Astrocyte (in vitro differentiated cells and primary cell): ENCODE measurements at places on chromosomes 2 and 18.
A peak's percentile ranks its signal among the peaks of the same experiment; 100 is the strongest.

- no peaks in the 10 kb centered on the region for H3K36me3 ChIP-seq
- no peak for DNase-seq
- peaks cover 4% of the 10 kb centered on the region for H3K27me3 ChIP-seq
- H3K27ac ChIP-seq: no peak overlapping the region
- no peak overlapping the region for H3K4me3 ChIP-seq
Measured at GRCh38 chr2:230925443-230925878, 419 bp upstream of the GPR55 start.

DNA sequence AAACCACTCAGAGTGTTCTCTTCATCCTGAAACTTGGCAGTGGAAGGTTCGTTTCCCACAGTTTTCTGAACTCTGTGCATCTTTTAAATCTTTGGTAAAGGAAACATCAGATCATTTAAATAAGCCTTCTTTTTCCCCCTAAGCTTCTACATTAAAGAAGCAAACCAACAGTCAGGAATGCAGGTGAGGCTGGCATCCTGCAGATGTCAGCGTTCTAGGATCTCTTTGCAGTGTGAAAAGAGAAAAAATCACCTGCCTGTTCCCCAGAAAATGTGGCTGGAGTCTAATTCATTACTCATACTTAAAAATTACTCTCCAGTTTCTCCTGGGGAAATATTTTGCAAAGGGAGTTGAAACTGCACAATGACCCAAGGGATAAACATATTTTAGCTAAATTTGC lies 64.5 kb upstream of the ZCCHC2 start:
- no peak overlapping the region for H3K27ac ChIP-seq
- no peaks in the 10 kb centered on the region for H3K36me3 ChIP-seq
- H3K4me3 ChIP-seq: no peak overlapping the region
- DNase-seq: no peak

- no peaks in the 10 kb centered on the region for H3K27me3 ChIP-seq
- H3K4me1 ChIP-seq: peaks cover 11% of the 10 kb centered on the region
- DNase-seq: no peak
- no peak overlapping the region for H3K4me3 ChIP-seq
- H3K27ac ChIP-seq: no peak overlapping the region
- no peaks in the 10 kb centered on the region for H3K36me3 ChIP-seq
Measured at GRCh38 chr2:101310834-101311695, 2.6 kb upstream of the RNF149 start.

DNA sequence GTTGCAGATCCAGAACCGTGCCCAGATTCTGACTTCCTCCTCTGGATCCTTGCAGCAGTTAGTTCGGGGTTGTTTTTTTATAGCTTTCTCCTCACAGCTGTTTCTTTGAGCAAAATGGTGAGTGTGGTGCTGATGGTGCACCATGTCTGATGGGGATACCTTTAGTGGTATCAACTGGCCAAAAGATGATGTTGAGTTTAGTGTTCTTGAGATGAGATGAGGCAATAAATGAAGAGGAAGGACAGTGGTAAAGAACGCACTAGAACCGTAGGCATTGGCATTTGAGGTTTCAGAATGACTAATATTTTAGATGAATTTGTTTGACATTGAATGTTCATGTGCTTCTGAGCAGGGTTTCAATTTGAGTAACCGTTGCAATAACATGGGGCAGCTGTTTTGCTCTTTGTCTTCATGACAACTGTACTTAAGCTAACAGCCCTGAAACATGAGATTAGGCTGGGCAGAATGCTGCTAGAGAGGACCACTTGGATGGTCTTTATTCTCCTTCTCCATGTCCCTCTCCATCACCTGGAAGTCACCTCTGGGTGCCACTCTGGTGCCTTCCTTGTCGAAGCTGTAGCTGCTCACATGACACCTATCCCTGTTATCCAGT lies 3.9 kb downstream of the CTLA4 start:
- no peak for DNase-seq
- H3K4me3 ChIP-seq: no peak overlapping the region
- no peak overlapping the region for H3K27ac ChIP-seq
- H3K4me1 ChIP-seq: no peaks in the 10 kb centered on the region
- peaks cover 9% of the 10 kb centered on the region for H3K27me3 ChIP-seq

- no peaks in the 10 kb centered on the region for H3K4me1 ChIP-seq
- H3K36me3 ChIP-seq: no peaks in the 10 kb centered on the region
- peak; percentile 52 for DNase-seq
- no peak overlapping the region for H3K4me3 ChIP-seq
- H3K27ac ChIP-seq: no peak overlapping the region
- no peaks in the 10 kb centered on the region for H3K27me3 ChIP-seq
Measured at GRCh38 chr2:17387591-17387990, 130.6 kb downstream of the RAD51AP2 start.

DNA sequence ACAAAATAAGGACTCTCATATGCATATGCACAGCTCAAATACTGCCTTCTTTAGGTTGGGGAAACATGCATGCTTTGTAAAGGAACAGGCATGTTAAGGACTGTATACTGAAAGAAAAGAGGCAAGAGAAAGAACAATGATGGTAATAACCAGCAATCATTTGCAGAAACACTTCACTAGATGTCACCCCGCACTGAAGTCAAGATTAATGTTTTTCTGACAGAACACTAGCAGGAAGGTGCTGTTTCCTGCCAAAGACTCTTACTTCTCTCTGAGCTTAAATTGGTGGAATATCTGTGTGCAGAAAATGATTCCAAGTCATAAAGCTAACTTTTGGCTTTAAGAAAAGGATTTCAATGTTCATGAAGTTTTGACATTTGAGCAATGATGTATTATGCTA lies 19.3 kb upstream of the CSRNP3 start:
- DNase-seq: no peak
- H3K27ac ChIP-seq: no peak overlapping the region
- no peaks in the 10 kb centered on the region for H3K4me1 ChIP-seq
- H3K27me3 ChIP-seq: no peaks in the 10 kb centered on the region

DNA sequence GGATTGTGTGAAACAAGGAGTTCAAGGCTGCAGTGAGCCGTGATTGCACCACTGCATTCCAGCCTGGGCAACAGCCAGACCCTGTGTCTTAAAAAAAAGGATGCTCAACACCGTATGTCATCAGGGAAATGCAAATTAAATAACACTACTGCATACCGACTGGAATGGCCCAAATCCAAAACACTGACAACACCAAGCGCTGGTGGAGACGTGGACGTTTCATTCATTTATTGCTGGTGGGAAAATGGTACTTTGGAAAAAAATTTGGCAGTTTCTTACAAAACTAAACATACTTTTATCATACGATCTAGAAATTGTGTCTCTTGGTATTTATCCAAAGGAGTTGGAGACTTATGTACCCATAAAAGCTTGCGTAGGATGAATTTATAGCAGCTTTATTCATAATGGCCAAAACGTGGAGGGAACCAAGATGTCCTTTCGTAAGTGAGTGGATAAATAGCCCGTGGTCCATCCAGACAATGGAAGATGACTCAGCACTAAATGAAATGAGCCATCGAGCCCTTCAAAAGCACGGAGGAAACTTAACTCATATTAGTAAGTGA lies 24.2 kb downstream of the NEU4 start:
- no peak overlapping the region for H3K4me3 ChIP-seq
- H3K4me1 ChIP-seq: no peaks in the 10 kb centered on the region
- peak; percentile 68 for DNase-seq
- H3K27me3 ChIP-seq: peaks cover 24% of the 10 kb centered on the region
- no peak overlapping the region for H3K27ac ChIP-seq
- H3K36me3 ChIP-seq: no peaks in the 10 kb centered on the region

DNA sequence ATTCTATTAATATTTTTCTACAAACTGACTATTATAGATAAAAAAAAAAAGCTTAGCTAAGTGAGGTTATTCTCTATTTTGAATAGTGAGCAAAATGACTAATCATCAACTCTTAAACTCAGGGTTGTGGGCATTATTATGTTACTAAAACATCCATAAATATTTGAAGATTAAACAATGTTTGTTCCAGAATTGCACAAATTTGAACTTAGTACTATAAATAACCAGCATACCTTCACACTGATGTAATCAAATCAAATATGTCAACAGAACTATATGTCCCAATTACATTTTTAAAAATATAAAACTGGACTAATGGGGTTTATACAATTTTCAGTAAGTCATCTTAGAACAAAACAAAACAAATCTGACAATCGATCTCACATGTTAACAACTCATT lies 800.9 kb downstream of the LRP1B start:
- H3K27ac ChIP-seq: no peak overlapping the region
- no peak overlapping the region for H3K4me3 ChIP-seq
- peak; percentile 28 for DNase-seq
- no peaks in the 10 kb centered on the region for H3K36me3 ChIP-seq
- H3K4me1 ChIP-seq: peaks cover 6% of the 10 kb centered on the region

- H3K27me3 ChIP-seq: no peaks in the 10 kb centered on the region
- no peaks in the 10 kb centered on the region for H3K4me1 ChIP-seq
- no peak overlapping the region for H3K27ac ChIP-seq
- no peak overlapping the region for H3K4me3 ChIP-seq
- no peaks in the 10 kb centered on the region for H3K36me3 ChIP-seq
- DNase-seq: no peak
Measured at GRCh38 chr2:11915650-11916049, 169.2 kb downstream of the LPIN1 start.

DNA sequence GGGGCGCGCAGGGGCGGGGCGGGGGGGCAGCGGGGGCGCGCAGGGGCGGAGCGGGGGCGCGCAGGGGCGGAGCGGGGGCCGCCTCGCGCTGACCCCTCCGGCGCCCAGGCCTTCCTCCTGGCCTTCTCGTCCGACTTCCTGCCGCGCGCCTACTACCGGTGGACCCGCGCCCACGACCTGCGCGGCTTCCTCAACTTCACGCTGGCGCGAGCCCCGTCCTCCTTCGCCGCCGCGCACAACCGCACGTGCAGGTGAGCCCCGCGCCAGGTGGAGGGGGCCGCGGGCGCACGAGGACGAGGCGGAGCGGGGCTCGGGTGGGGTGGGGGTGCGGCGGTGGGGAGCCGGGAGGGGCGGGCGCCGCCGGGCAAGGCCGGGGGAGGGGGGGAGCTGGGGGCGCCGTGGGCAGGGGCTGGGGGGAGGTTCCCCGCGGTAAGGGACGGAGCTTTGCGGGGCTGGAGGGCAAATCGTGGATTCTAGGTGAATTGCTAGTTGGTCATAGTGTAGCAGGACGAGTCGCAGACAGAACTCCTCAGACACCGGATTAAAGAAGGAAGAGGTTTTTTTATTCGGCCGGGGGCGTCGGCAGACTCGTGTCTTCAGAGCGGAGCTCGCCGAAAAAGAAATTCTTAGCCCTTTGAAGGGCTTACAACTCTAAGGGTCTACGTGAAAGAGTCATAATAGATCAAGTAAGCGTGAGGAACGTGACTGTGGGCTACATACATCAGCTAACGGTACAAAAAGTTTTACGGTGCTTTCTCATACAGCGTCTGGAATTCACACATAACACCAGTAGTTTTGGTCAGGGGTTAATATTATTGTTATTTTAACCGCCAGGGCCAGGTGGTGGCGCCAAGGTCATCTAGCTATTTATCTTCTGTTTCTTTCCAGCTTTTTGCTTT lies 29.9 kb downstream of the ANO7 start:
- no peaks in the 10 kb centered on the region for H3K4me1 ChIP-seq
- H3K27me3 ChIP-seq: peaks cover 2% of the 10 kb centered on the region
- no peak for DNase-seq

GRCh38 chr18:24595561-24596031 lies 135.2 kb downstream of the HRH4 start:
- H3K4me1 ChIP-seq: no peaks in the 10 kb centered on the region
- no peak for DNase-seq
- no peaks in the 10 kb centered on the region for H3K27me3 ChIP-seq
- H3K36me3 ChIP-seq: no peaks in the 10 kb centered on the region
- no peak overlapping the region for H3K4me3 ChIP-seq

DNA sequence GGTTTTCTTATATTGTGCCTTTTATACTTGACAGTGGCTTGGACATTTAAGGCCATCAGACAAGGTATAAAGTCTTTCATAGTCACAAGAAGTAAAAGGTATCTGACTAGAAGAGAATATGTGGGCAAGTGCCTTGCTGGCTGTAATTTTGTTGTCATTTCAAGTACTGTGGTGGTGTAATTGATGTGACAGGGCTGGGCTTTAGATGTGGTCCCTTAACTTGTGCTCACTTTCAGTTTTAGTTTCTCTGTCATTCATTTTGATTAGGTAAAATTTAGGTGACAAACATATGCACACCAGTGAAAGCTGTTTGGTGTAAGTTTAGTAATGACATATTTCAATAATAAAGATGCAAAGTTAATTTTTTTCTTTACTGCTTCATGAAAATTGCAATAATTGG lies 31.2 kb upstream of the TBR1 start:
- DNase-seq: no peak
- H3K4me1 ChIP-seq: no peaks in the 10 kb centered on the region
- no peaks in the 10 kb centered on the region for H3K27me3 ChIP-seq
- H3K27ac ChIP-seq: no peak overlapping the region
- peaks cover 2% of the 10 kb centered on the region for H3K36me3 ChIP-seq

GRCh38 chr18:48186131-48186766 lies 222.9 kb downstream of the ZBTB7C start:
- no peak overlapping the region for H3K4me3 ChIP-seq
- no peaks in the 10 kb centered on the region for H3K36me3 ChIP-seq
- peaks cover 50% of the 10 kb centered on the region for H3K27me3 ChIP-seq
- H3K27ac ChIP-seq: no peak overlapping the region
- DNase-seq: no peak
- no peaks in the 10 kb centered on the region for H3K4me1 ChIP-seq

- H3K36me3 ChIP-seq: no peaks in the 10 kb centered on the region
- peak; percentile 75 for DNase-seq
- H3K27ac ChIP-seq: no peak overlapping the region
- H3K27me3 ChIP-seq: no peaks in the 10 kb centered on the region
- peaks cover 22% of the 10 kb centered on the region for H3K4me1 ChIP-seq
Measured at GRCh38 chr2:10289891-10290290, 12.8 kb upstream of the HPCAL1 start.

DNA sequence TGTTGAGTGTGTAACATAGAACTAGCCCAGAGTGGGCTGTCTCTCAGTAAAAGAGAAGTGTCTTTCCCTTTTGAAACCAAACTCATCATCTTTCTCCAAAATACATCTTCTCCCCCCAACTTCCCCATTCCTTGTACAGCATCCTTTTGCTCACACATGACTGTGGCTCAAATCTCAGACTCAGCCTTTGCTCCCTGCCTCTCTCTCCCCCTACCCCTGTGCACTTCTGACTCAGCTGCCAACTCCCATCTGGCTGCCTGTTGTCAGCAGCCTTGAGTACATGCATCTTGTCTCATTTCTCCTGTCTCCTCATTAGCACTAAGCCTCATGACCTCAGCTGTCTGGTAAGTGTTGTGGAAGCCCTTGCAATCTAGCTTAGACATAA lies 18.1 kb upstream of the MGAT4A start:
- no peak overlapping the region for H3K4me3 ChIP-seq
- no peaks in the 10 kb centered on the region for H3K36me3 ChIP-seq
- peaks cover 19% of the 10 kb centered on the region for H3K27me3 ChIP-seq
